ENCODE measurements at places on chromosomes 3 and 15. TPM values are rescaled to one million over a fixed set of nuclear protein-coding genes. Genes with fewer than 3 reads are reported as not detected.
A peak's percentile ranks its signal among the peaks of the same experiment; 100 is the strongest.

The CGNL1 gene
- total RNA-seq: 81.5 TPM

The CLDN16 gene
- 27.3 TPM for total RNA-seq

The TP63 gene
- 1.1 TPM for total RNA-seq

The SLC28A2 gene
- total RNA-seq: not detected

The CTXN2 gene
- total RNA-seq: 0.06 TPM

The SH2D7 gene
- not detected for total RNA-seq

The ADAMTS7 gene
- 3.1 TPM for total RNA-seq

The CCNB2 gene
- 0.94 TPM for total RNA-seq

GRCh38 chr3:10693457-10693856 lies 122.6 kb upstream of the SLC6A11 start:
- no peak for DNase-seq
- H3K4me1 ChIP-seq: no peaks in the 10 kb centered on the region
- H3K4me3 ChIP-seq: no peak overlapping the region
- no peak overlapping the region for H3K27ac ChIP-seq
- no peaks in the 10 kb centered on the region for H3K27me3 ChIP-seq

DNA sequence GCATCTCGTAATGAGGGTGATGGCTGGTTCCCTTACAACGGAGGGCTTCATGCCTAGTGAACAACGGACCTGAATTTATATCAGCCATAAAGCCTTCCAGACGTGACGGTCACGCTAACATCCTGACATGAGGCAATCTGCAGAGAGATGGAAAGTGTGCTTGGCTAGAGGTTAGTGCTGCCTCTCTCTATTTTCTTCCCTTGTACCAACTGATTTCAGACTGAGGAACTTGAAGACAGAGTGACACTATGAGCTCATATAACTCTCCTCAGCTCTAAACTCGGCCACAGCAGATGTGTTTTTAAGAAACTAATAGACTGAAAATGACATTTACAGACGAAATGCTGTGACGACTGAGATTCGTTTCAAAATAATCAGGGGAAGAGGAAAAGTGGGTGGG lies 122.4 kb downstream of the XXYLT1 start:
- no peak overlapping the region for H3K4me3 ChIP-seq
- no peaks in the 10 kb centered on the region for H3K36me3 ChIP-seq
- peaks cover 12% of the 10 kb centered on the region for H3K4me1 ChIP-seq

DNA sequence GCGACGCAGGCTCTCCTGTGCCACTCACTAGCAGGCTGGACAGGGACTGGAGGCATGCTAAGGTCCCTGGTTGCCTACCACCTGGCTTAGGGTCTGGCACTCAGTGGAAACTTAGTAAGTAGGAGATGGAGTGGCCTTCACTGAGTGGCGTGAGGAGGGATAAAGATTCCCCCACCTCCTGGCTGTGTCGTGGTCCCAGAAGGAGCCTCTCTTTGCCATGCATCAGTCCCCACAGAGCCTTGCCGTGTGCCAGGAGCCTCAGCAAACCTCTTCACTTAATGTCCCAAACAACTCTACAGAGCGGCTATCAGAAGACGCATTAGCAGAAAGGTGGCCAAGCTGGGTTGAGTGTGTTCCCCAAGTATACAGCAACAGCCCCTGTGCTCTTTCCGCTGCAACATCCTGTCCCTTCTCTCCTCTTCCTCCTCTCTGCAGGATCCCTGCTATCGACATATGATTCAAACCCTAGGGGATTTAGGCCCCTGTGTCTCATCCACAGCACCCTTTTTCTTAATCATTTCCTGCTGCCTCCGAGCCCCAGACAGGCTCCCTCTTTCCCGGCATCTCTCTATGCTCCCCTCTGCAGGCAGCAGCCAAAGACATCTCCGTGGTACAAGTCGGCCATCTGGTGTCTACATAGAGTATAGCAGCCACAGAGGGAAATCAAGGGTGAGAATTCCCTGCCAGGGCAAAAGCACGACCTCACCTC lies 66.7 kb downstream of the SLC6A1 start:
- H3K27ac ChIP-seq: no peak overlapping the region
- H3K36me3 ChIP-seq: no peaks in the 10 kb centered on the region
- H3K27me3 ChIP-seq: peaks cover 4% of the 10 kb centered on the region
- peak; percentile 57 for DNase-seq
- H3K4me1 ChIP-seq: no peaks in the 10 kb centered on the region

DNA sequence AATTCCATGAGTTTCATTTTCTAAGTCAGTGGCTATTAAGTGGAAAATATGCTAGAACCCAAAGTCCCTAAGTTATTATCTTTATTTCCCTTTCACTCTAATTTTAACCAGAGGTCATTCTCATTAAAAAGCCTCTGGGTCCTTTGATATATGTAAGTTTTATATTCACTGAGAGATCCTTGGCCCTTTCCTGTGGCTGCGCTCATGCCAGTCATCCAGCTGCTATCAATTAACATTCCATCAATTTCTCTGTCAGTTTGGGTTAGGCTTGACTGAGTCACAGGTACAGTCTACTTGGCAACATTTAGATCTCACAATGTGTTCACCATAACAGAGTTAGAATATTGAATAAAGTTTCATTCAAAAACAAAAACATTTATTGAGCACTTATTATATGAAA lies 58.0 kb upstream of the FBN1 start:
- H3K4me1 ChIP-seq: no peaks in the 10 kb centered on the region
- H3K36me3 ChIP-seq: no peaks in the 10 kb centered on the region
- no peak for DNase-seq

DNA sequence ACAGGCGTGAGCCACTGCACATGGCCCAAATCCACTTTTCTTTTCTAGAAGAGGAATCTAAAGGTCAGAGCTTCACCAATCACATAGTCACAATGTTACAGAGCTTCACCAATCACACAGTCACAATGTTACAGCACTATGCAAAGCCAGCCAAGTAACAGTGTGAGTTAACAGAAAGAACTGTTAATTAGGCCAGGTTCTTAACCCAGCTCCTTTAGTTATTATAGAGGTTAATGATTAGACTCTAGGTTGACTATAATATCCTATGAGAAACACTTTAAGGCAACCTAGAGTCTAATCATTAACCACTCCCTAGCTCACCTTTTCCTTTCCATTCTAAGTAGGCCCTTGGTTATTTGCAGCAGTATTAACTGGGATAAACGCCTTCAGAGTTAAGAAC lies 54.0 kb downstream of the TASOR start:
- no peaks in the 10 kb centered on the region for H3K27me3 ChIP-seq
- H3K36me3 ChIP-seq: peaks cover 7% of the 10 kb centered on the region
- H3K4me1 ChIP-seq: peaks cover 4% of the 10 kb centered on the region
- H3K4me3 ChIP-seq: no peak overlapping the region

DNA sequence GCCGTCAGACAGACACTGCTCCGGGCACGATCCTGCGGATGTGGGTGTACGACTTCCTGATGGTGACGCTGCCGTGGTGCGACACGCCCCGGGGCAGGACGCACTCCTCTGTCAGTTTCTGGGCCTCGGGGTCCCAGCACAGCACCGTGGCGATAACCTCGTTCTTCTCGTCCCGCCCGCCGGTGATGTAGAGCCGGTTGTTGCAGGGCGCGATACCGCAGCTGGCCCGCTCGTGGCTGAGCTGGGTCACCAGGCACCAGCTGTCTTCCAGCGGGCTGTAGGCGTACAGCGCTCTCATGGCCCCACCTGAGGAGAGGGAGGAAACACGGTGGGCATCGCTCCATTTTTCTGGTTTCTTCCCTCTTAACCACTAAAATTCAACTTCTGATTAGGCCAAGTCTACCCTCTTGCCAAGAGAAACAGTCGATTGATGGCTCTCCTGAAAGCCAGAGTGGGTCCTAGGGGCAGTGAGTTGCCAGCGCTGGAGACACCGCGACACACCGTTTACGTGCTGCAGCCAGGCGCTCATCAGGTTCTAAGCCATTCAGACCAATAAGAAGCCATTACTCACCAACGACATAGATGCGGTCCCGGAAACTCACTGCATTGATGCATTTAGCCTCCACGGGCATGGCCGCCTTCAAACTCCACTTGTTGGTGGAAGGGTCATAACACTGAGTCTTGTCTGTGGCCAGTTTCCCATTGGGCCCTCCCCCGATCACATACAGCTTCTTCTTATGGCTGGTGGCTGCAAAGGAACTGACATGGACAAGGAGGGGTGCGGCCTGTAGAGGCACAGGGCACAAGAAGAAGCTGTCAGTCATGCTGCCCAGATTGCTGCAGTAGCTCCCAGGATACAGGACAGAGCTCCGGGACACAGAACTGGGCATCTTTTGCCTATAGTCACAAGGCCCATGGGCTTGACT lies 63.3 kb downstream of the KLHL6 start:
- DNase-seq: no peak
- H3K36me3 ChIP-seq: no peaks in the 10 kb centered on the region
- no peak overlapping the region for H3K27ac ChIP-seq

DNA sequence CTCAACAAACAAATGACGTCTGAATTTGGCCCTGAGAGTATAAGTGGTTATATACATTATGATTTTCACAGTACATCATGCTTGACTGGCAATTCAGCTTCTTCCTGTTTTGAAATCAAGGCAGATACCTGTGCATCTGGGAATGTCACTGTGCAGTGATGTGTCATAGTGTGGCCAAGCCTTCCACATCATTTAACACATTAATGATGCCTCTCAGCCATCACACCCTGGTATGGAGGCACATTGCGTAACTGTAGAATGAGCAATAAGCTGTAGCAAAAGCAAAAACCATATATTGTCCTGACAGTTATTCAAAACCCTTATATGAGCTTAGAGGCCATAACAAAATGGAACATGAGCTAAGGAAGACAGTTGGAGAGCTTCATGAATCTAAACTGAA lies 246.0 kb downstream of the EPHA3 start:
- H3K27me3 ChIP-seq: no peaks in the 10 kb centered on the region
- no peaks in the 10 kb centered on the region for H3K4me1 ChIP-seq
- DNase-seq: no peak
- no peak overlapping the region for H3K27ac ChIP-seq
- H3K4me3 ChIP-seq: no peak overlapping the region
- no peaks in the 10 kb centered on the region for H3K36me3 ChIP-seq

GRCh38 chr3:142888099-142888480 lies 793 bp downstream of the PCOLCE2 start:
- no peaks in the 10 kb centered on the region for H3K4me1 ChIP-seq
- peak overlapping the region; percentile 61 for H3K4me3 ChIP-seq
- no peak overlapping the region for H3K27ac ChIP-seq
- H3K36me3 ChIP-seq: no peaks in the 10 kb centered on the region

- no peak overlapping the region for H3K4me3 ChIP-seq
- no peaks in the 10 kb centered on the region for H3K27me3 ChIP-seq
- peaks cover 11% of the 10 kb centered on the region for H3K4me1 ChIP-seq
Observed at GRCh38 chr15:31034152-31034551, 42.7 kb upstream of the MTMR10 start.

DNA sequence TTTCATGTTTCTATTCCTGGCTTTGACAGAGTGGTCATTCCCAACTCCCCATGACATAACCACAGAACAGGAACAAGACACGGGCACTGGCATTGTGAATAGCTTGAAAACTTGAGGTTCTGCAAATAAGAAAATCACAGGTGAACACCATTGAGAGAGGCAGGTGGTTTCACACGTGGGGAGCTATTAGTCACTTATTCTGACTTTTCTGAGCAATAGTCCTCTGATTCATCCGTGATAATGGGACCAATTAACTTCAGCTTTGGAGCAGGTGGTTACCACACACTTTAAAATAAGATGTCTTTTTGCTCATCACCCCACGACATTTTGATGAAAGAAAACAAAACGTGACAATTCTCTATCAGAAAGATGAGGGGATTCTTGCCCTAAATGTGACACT lies 224.7 kb downstream of the KLF13 start:
- no peak overlapping the region for H3K4me3 ChIP-seq
- no peaks in the 10 kb centered on the region for H3K4me1 ChIP-seq
- H3K36me3 ChIP-seq: no peaks in the 10 kb centered on the region
- H3K27ac ChIP-seq: no peak overlapping the region
- no peaks in the 10 kb centered on the region for H3K27me3 ChIP-seq

DNA sequence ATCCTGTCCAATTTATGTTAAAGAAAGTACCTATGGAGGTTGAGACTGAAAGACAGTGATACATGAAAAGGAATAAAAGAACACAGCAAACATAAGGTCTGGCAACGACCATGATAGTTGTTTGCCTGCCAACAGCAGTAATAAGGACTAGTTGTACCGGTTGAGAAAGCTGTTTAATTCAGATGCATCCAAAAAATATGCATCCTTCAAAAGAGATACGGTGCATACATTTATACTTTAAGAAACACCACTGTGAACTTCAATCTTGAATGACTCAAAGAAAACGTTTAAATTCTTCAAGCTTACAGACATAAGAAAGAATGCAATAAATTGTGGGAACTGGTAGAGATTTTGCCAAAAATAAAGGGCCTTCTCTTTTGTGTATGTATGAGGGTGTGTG lies 492.1 kb downstream of the NLGN1 start:
- DNase-seq: no peak
- H3K27me3 ChIP-seq: no peaks in the 10 kb centered on the region
- no peaks in the 10 kb centered on the region for H3K4me1 ChIP-seq
- H3K27ac ChIP-seq: no peak overlapping the region
